H9 (cell line): ENCODE measurements at places on chromosomes 6 and 20. TPM values are rescaled to one million over a fixed set of nuclear protein-coding genes. Genes with fewer than 3 reads are reported as not detected.

MOCS1 gene
- total RNA-seq: 14.0 and 15.2 TPM in 2 replicates

OOEP gene
- not detected in 2 replicates for total RNA-seq

SYNDIG1 gene
- 4.7 and 5.4 TPM in 2 replicates for total RNA-seq

GRCh38 chr20:45359069-45359405, 3.9 kb upstream of the SYS1 start:
- no peak overlapping the region for H3K4me3 ChIP-seq
- peaks cover 5% of the 10 kb centered on the region; the same call in 1 of the 2 replicates for H3K4me1 ChIP-seq
- H3K27me3 ChIP-seq: no peaks in the 10 kb centered on the region
- DNase-seq: no peak

- H3K36me3 ChIP-seq: 0 out of 2 replicates have a peak, but pooled peaks cover 2% of the 10 kb centered on the region
- H3K4me1 ChIP-seq: no peaks in the 10 kb centered on the region
- peak overlapping the region; percentile 39; the same call in 1 of the 3 replicates for H3K4me3 ChIP-seq
Measured at GRCh38 chr20:44738813-44739477, 6.7 kb upstream of the KCNK15 start.

- H3K27ac ChIP-seq: no peak overlapping the region
- H3K4me1 ChIP-seq: no peaks in the 10 kb centered on the region
- H3K27me3 ChIP-seq: no peaks in the 10 kb centered on the region
- DNase-seq: no peak
- no peaks in the 10 kb centered on the region for H3K36me3 ChIP-seq
Measured at GRCh38 chr6:155408981-155409380, 46.7 kb downstream of the NOX3 start.

GRCh38 chr6:20211941-20212391, 303 bp downstream of the MBOAT1 start:
- peak; percentile 62 for DNase-seq
- peak overlapping the region; percentile 78 for H3K4me3 ChIP-seq
- peaks cover 3% of the 10 kb centered on the region; the same call in 1 of the 2 replicates for H3K4me1 ChIP-seq
- H3K27ac ChIP-seq: no peak overlapping the region
- no peaks in the 10 kb centered on the region for H3K36me3 ChIP-seq

DNA sequence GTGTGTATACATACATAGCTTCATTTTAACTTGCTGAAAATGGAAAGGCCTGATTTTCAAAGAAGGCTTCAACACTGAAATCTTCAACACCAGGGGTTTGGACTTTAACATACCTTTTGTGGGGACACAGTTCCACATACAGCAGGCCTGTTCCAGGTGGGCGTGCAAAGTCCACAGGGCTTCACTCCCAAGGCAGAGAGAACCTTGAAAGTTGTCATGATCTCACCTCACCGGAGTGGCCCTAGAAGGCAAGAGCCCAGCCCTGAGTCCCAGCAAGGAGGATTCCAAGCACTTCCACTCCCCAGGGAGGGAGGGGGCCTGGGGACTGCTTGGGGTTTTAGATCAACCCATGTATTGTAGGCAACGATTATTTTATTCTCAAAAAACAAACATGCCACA, 47.2 kb downstream of the TMEM242 start:
- H3K36me3 ChIP-seq: no peaks in the 10 kb centered on the region
- H3K27me3 ChIP-seq: no peaks in the 10 kb centered on the region; the same call in 1 of the 2 replicates
- no peak overlapping the region for H3K4me3 ChIP-seq
- no peak overlapping the region for H3K27ac ChIP-seq
- peak; percentile 6 for DNase-seq

GRCh38 chr6:2037237-2037926, 208.0 kb downstream of the GMDS start:
- H3K4me3 ChIP-seq: no peak overlapping the region
- no peaks in the 10 kb centered on the region; the same call in 1 of the 2 replicates for H3K4me1 ChIP-seq
- no peak for DNase-seq
- H3K27ac ChIP-seq: no peak overlapping the region

DNA sequence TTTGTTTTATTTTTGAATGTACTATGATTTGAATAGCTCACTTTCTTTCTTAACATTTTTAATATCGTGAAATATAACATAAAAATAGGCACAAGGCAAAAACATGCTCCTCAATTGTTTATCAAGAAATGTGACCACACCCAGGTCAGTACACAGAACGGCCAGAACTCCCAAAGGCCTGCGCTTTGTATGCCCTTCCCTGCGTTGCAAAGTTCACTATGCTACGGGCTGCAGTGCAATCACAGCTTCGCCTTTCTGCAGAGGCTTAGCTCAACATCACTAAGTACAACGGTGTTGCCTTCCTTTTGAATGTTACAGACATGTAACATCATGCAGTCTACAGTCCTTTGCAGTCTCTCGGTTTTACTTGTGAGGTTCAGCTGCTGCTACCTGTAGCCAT, 333.4 kb downstream of the THBS2 start:
- no peak overlapping the region for H3K4me3 ChIP-seq
- H3K27ac ChIP-seq: no peak overlapping the region
- H3K36me3 ChIP-seq: 0 out of 2 replicates have a peak, but pooled peaks cover 3% of the 10 kb centered on the region
- H3K4me1 ChIP-seq: no peaks in the 10 kb centered on the region
- no peaks in the 10 kb centered on the region for H3K27me3 ChIP-seq
- no peak for DNase-seq

DNA sequence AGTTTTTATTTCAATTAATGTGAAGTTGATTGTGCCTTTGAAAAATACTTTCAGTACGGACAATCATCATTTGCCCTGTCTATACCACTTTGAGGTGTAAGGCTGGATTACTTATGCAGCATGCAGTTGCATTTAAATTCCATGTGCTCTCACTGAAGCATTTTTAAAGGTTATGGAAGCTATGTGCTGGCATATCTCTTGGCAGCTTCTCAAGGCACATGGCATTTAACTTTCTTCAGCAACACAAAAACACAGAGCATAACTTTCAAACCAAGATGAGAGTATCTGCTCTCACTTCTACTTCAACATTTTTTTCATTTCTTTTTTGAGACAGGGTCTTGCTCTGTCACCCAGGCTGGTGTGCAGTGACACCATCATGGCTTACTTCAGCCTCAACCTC, 360.6 kb upstream of the RUNX2 start:
- no peak overlapping the region for H3K27ac ChIP-seq
- H3K4me3 ChIP-seq: no peak overlapping the region
- H3K4me1 ChIP-seq: no peaks in the 10 kb centered on the region
- H3K27me3 ChIP-seq: no peaks in the 10 kb centered on the region

- H3K36me3 ChIP-seq: no peaks in the 10 kb centered on the region
- H3K27ac ChIP-seq: no peak overlapping the region
- H3K4me1 ChIP-seq: no peaks in the 10 kb centered on the region
- DNase-seq: no peak
- no peaks in the 10 kb centered on the region for H3K27me3 ChIP-seq
- H3K4me3 ChIP-seq: no peak overlapping the region
Measured at GRCh38 chr6:73152966-73153757, 72.1 kb downstream of the KHDC1L start.

DNA sequence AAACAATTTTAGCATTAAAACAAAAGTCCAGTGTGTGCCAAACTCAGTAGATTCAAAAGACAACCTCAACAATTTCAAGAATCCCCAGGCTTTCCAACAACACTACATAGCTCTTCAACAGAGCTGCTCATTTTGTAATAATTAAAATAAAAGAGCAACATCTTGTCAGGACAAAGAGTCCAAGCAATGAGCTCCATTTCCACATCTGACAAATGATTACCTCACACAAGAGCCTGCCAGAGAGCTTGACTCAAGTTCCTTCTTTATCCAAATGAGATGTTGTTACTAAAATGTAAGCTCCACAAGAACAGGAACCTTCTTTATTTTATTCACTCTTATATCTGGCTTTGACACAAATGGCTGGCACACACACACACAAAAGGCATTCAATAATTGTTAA, 449.8 kb downstream of the HACE1 start:
- no peak for DNase-seq
- no peak overlapping the region for H3K4me3 ChIP-seq
- no peak overlapping the region for H3K27ac ChIP-seq
- no peaks in the 10 kb centered on the region; the same call in 2 of the 3 replicates for H3K36me3 ChIP-seq
- H3K27me3 ChIP-seq: no peaks in the 10 kb centered on the region
